NCI-H2081 (cell line): ENCODE measurements at places on chromosomes 3 and 15.

- DNase-seq = no peak
Measured at GRCh38 chr15:39282663-39283208, 298.1 kb upstream of the THBS1 start.

DNA sequence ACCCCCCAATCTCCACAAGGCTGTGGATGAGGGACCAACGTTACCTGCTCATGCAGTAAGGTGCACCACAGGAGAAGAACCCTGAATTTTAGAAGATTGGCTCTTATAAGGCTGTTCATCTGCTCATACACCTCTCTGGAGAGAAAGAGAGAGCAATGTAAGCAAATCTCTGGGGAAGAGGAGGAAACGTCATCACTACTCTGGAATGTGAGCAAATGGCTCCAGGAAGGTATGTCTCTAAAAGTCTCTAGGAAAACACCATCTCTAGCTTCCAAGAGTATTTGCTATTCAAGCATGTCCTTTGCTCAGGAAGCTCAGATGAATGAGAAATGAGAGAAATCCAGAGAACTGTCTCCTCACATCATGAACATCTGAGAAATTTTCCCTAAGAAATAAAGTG lies 235.4 kb downstream of the TBL1XR1 start:
- DNase-seq = no peak

DNA sequence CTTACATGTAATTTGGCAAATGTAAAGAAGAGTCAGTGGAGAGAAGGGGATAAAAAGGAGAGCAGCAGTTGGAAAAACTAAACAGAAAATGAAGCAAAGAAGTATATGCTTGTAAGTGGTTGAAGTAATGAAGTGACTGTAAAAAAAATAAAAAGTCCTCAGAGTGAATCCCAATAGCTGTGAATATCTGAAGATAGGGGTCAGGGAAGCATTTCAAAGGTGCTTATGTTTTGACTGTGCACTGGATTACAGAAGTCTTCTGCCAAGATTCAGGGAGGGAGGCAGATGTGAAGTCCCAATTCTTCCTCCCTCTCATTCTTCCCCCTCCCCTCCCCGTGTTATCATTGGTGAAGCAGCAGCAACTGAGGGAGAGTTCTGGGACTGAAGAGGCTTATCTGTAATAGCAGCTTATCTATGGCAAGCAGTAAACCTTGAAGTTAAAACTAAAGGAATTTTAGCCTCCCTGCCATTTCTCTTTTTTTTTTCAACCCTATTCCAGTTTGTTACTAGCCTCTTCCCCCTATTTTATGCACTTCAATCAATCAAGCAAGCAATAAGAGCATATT lies 597.9 kb downstream of the IGSF11 start:
- no peak for DNase-seq

- no peak for DNase-seq
Measured at GRCh38 chr3:2535206-2535605, 436.5 kb downstream of the CNTN4 start.

- no peak for DNase-seq
Measured at GRCh38 chr3:59563072-59563605, 513.3 kb upstream of the CFAP20DC start.

GRCh38 chr3:14650193-14650592 lies 1.4 kb upstream of the CCDC174 start:
- DNase-seq = no peak
